ENCODE measurements at places on chromosomes 2 and 18.

DNA sequence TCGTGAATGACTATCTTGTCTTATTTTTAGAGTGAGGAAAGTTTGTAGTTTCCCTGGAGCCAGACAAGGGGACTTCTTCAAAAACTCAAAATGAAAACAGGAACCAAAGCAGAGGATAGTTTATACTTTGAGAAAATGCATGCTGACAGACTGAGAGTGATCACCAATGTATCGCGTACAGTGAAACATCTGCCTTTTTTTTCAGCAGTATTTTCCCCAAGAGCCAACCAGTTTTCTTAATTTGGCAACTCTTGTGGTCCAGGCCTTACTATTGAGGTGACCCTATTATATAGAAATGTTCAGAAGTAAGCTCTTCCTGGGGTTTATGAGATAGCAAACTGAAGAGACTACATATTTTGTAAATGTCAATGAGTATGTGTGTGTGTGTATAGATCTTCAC is 153.7 kb upstream of the VRK2 start:
- DNase-seq: peak; percentile 16

DNA sequence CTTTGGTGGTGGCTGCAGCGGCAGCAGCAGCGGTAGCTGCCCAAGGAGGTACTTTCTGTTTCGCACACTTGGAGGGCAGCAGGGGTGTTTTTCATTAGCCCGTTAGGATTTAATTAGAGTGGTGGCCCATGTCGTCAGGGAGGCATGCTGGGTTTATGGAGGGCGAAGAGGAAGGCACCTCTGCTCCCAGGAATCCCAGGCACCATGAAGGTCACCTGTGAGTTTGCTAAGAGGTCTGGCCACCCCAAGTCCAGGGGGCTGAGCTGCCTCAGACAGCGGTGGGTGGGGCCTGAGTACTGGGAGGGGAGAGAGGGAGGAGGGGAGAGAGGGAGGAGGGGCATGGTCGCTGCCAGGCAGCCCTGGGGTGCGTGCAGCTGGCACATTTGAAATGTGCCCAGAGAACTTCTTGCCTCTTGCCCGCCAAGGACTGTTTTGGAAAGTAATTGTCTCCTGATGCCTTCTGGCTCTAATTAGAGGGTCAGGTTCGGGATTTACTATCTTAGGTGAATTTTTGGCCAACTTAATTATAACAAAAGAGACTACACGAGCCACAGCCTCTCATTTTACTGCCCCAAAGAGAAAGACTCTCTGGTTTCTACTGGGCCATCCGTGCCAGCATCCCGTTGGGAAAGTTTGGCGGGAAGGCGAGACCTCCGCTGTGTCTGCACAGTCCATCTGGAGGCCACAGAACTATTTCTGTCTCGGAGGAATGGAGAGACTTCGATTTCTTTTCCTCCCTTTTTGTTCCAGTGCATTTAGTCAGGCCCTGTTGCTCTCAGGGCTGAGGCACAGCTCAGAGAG is 62.0 kb downstream of the GLI2 start:
- no peak for DNase-seq

DNA sequence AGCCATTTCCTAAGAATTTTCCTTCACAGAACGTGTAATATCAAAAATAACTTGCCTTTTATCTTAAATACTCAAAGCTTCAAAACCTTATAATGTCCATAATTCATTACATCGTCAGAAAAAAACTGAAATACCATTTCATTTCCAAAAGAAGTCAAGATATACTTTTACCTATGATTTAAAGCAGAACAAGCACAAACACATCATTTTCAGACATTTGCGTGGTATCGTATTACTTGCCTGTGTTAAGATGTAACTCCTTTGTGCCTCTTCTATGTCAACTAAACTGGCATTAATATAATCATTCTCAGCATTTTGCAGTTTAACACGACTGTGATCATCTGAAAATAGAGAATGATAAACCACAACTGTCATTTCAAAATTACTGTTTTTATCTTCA is 47.5 kb downstream of the PTPN2 start:
- DNase-seq: no peak

- DNase-seq: no peak
Observed at GRCh38 chr2:122856696-122857095, 1101.2 kb downstream of the TSN start.

GRCh38 chr2:1321321-1321720 is 91.9 kb upstream of the TPO start:
- no peak for DNase-seq

DNA sequence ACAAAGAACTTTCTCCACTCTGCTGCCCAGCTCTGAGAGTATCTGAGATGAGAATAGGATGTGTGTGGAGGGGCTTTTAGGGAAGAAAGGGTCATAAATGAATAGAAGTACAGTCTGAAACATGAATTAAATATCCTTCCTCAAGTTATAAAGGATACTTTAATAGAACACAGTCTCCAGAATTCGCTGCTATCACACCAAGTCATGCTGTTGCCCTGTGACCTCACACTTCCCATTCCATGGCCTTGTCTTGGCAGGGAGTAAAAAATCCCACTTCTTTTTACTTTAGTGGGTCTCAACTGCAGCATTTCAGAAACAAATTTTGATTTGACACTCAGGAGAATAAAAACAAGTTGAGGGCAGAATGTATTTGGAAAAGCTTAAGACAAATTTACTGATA is 3.8 kb upstream of the RPE start:
- DNase-seq: no peak

GRCh38 chr2:217932803-217933616 is 69.8 kb downstream of the TNS1 start:
- DNase-seq: no peak

DNA sequence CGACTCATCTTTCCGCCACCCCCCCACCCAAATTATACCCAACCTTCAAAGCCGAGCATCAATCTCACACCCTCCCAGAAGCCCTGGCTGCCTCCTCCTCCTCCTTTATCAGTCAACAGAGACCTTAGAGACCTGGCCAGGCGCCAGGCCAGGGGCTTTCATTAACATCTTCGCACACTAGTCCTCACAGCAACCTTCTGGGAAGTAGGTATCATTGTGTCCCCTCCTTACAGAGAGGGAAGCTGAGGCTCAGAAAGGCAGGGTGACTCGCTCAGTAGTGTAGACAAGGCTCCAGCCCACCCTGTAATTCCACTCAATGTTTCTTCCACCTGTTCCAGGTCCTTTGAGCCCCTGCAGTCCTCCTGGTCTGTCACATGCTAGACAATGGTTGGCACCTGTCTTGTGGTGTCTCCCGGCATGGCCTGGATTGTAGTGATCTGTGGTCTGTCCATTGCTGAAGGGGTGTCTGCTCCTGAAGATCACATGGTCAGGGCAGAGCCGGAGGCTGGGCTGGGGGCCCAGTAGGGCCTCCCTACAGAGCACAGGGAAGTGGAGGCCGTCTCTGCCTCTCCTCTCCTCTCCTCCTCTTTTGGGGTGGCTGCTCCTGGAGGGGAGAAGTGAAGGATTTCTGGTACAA is 36.0 kb downstream of the KLHL29 start:
- no peak for DNase-seq

- no peak for DNase-seq
Observed at GRCh38 chr2:149004836-149005235, 33.7 kb upstream of the LYPD6B start.

DNA sequence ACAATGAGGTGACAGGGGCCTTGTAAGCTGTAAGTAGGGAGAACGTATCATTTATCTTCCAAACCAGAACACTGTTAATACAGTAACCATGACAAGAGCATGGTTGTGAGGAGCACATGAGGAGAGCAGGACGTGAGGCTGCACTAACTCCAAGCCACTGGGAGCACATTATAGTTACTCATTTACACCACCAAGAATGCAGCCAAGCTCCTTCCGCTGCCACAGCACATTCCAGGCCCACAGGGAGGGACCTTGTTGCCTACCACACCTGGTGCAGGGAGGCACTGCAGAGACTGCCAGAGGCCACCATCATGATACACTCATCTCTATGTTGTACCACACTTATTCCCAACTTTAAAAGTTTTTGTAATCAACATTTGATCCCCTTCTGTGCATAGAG is 13.5 kb upstream of the SFXN5 start:
- no peak for DNase-seq

DNA sequence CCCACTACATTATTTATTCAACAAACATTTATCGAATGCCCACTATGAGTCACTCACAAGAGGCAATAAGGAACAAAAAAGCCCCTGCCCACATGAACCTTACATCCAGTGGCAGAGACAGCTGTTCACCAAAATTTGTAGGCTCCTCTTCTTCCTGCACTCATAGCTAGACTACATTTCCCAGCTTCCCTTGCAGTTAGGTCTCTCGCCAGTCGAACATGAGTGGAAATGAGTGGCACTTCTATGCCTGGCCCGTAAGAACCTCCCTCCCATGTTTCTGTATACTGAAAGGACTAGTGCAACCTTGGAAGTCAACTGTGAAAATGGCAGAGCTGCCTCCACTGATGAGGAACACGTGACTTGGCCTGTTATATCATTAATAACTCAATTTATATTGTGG is 19.4 kb upstream of the NCOA1 start:
- no peak for DNase-seq

- DNase-seq: peak; percentile 86
Observed at GRCh38 chr2:109510136-109511028, 103.4 kb downstream of the SEPTIN10 start.

DNA sequence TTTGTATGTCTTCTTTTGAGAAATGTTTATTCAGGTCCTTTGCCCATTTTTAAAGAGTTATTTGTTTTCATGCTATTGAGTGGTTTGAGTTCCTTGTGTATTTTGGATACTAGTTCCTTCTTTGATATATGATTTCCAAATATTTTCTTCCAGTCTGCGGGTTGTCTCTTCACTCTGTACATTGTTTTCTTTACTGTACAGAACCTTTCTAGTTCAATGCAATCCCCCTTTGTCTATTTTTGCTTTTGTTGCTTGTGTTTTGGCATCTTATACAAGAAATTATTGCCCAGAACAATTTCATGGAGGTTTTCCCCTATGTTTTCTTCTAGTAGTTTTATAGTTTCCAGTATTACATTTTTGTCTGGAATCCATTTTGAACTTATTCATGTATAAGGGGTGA is 62.5 kb upstream of the ACVR1C start:
- no peak for DNase-seq

DNA sequence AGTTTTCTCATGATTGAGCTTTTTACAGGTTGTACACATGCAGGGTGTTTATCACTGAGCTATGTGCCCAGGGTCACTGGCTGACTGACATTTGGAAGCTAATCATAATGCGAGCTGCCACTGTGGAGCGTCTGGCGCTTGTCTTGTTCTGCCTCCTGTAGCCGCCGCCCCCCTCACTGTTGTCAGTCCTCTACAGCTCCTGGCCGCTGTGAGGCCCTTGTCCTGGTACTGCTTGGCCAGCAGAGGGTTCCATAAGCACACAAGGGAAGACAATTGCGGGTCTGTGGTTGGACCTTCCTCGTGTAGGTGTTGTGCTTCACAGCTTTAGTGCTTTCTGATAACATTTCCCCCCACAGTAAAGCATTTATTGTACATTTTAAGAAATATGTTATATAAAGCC is 105.6 kb upstream of the LDLRAD4 start:
- no peak for DNase-seq

DNA sequence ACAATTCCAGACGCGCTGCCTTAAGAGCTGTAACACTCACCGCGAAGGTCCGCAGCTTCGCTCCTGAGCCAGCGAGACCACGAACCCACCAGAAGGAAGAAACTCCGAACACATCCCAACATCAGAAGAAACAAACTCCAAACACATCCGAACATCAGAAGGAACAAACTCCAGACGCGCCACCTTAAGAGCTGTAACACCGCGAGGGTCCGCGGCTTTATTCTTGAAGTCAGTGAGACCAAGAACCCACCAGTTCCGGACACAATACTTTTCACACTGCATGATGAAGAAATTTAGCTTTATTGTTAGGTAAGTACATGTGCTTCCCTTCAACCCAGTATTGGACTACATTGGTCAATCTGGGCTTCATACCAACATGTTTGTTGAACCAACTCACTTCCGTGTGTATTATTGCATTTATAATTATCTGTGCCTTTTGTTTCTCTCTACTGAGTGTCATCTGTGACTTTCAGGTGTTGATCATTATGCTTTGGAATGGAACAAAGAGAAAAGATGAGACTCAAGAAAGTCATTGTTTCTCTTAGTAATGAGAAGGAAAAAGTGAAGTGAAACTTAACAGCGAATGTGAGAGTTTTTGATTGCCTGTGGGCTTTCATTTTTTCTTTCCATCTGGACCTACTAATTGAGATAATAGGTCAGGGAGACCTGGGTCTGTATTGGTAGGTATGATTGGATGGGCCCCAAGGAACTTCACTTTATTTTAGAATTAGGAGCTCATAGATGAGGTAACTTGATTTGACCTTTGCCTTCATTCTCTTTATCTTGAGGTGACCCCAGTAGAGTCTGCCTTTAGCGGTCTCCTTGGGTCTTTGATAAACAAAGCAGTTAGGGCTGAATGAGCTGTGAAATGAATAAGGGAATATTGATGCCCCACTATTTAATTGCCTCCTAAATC is 76.1 kb upstream of the CAVIN2 start:
- peak; percentile 83 for DNase-seq

- DNase-seq: no peak
Observed at GRCh38 chr2:149613704-149614103, 26.1 kb upstream of the MMADHC start.

DNA sequence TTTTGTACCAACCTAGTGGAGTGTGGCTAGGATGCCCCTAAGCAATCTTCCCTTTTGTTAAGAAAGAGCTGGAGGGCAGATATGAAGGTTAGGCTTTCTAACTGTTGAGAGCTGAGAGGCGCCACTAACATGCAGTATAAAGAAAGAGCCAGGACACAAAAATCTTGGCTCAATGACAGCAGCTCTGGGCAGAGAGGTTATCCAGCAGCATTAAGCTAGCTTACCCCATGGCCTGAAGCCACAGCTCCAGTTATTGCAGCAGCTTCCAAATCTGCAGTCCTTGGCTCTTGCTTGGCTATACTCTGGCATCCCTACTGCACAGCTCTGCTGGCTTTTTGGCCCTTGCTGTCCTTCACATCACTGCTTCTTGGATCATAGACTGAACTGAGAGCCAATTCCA is 213.4 kb downstream of the GPD2 start:
- DNase-seq: no peak

- no peak for DNase-seq
Observed at GRCh38 chr2:122451040-122451439, 695.6 kb downstream of the TSN start.

DNA sequence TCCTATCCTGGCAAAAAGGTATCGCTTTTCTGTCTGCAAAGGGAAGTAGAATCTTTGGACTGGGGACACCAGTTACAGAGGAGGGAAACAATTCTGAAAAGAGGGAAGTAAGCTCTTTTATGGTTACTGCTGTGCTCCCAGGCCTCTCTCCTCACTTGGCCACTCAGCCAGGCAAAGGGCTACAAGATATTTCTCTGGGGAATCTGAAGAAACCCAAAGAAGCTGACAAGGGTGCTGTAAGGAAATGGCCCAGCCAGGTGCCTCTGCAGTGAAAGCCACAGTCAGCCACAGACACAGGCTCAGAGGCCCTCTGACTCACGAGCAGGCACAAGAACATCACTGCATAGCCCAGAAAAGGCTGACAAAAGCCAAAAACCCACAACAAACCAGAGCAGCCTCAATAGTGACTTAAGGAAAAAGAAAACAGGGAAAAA is 5.8 kb downstream of the HDLBP start:
- peak; percentile 55 for DNase-seq
